ENCODE measurements at places on chromosomes 16 and 17.

GRCh38 chr16:71565812-71566700 lies 10.8 kb downstream of the TAT start:
- no peak for DNase-seq

DNA sequence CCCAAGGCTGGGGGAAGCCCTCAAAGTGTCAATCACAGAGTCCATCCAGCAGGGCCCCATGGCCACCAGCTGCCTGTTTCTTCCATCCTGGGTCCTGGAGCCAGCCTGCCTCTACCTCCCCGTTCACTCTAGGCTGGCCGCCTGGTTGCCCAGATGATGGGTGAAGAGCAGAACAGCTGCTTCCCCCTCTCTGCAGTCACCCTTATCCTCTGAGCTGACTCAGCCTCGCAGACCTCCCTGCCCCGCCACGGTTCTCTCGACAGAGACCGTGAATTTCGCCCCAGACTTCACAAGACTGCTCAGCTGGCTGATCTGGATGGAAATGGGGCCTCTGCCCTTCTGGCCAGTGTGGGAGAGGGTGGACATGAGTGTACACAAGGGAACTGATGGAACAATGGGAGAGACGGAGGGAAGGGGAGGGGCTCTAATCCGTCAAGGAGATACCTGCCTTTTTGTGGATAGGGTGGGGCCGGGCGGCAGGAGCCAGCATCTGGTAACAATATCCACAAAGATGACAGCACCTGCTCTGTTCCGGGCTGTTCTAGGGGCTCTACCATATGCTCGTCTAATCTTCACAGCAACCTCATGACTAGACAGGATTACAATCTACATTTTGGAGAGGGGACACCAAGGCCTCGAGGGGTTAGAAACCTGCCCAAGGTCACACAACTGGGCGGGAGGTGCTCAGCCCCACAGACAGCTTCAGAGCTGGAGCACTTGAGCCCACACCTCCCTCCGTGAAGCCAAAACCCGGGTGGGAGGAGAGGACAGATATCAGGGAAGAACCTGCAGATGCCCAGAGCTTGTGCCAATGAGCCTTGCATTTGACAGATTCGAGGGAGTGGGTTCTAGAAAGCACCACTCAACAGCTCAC lies 136.0 kb downstream of the SDK2 start:
- no peak for DNase-seq

DNA sequence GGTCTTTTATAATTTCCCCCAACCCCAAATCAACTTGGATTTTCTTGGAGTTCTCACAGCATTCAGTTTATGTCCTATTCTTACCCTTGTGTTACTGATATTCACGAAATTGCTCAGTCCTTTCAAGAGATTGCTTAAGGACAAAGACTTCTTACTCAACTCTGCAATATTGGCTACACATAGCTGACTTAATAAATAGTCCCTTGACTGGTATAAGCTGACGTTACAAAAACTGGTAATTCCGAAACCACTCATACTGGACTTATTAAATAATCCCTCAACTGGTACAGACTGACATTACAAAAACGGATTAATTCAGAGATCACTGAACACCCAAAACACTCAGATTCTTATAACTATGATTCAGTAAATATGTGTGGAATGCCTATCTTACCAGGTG lies 860 bp downstream of the TIGD7 start:
- no peak for DNase-seq

DNA sequence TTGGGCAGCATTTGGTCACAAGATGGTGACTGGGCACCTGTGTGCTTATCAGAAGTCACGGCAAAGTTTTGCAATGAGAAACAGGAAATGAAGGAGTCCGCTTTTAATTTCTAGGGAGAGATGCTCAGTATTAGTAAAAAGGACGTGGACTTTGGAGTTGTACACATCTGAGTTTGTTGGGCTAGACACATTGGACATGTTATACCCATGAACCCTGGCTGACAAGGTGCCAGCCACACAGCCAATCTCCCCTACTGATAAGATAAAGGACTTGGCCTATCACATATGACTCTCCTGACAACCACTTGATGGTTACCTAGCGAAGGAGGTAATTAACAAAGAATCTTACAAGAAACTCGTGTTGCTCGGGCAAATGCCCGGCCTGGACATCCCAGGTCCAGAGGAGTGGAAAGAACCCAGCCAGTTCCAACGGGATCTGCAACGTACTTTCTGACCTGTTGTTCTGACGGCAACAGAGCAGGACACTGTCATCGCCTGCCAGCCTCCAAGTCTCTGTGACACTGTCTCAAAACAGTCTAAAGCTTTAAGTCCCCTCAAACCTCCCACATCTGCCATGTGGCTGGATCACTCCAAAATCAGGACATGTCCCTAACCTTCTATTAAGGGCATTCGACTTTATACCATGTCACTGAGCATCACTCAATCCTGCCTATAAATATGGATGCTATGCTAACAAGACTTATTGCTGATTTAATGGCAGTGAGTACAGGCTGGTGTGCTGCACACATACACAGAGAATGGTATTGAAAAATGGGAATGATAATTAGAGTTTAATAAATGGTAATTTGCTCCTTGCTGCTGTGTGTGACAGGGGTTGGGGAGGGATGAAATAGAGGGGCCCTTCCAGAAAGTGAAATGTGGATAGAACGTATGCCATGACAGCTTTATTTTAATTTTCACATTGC lies 47.6 kb upstream of the LYRM9 start:
- no peak for DNase-seq

DNA sequence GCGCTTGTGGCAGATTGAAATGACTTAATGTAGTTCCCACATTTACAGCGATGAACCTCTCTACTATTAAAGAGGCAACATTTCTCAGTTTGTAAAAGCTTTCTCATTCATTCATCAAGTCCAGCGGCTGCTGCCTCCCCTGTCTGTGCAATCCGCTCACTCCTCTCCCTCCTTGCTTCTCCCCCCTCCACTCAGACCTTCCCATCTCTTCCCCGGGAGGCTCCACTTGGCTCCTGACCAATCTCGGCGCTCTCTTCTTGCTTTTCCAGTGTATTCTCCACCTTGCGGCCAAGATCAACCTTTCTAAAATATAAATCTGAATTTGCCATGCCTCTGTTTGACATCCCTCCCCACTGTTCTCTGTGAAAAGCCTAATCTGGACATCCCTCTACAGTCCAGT lies 117.5 kb downstream of the ASIC2 start:
- no peak for DNase-seq

DNA sequence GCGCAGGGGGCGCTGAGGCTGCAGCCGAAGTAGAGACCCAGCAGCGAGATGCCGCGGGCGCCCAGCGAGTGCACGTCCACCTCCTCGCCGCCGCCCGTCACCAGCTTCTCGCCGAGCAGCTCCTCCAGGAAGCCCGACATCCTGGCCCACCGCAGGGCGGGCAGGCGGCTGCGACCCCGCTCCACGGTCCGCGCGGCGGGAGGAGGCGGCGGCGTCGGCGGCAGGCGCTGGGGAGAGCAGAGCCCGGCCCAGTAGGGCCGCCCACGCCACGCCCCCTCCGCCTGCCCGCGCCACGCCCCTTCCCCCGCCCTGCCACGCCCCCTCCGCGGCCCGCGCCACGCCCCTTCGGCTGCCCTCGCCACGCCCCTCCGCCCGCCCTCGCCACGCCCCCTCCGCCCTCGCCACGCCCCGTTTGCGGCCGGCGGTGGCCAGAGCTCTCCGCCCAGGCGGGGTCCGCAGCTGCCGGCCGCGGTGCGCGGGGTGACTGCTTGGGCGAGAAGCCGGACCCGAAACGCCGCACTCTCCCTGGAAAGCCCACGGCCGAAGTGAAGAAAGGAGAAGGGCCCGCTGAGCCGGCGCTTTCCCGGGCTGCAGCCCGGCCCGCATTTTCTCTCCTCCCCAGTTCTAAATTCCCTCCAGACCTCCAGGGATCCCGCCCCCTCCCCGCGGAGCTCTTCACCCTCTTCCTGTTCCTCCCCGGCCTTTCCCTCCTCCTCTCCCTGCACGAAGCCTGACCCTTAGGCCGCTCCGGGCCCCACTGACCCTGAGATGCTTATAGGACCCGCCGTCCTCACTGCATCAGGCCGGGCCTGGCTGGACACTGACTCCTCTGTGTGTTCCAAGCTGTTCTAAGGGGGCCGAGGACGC lies at the start of gene NXN:
TSS of gene NXN (minus strand) at position 238 of the 867 bp plus-strand sequence.
- peak; percentile 85 for DNase-seq

- no peak for DNase-seq
These were observed 5.1 kb upstream of the HLF start for GRCh38 chr17:55259684-55260111.

DNA sequence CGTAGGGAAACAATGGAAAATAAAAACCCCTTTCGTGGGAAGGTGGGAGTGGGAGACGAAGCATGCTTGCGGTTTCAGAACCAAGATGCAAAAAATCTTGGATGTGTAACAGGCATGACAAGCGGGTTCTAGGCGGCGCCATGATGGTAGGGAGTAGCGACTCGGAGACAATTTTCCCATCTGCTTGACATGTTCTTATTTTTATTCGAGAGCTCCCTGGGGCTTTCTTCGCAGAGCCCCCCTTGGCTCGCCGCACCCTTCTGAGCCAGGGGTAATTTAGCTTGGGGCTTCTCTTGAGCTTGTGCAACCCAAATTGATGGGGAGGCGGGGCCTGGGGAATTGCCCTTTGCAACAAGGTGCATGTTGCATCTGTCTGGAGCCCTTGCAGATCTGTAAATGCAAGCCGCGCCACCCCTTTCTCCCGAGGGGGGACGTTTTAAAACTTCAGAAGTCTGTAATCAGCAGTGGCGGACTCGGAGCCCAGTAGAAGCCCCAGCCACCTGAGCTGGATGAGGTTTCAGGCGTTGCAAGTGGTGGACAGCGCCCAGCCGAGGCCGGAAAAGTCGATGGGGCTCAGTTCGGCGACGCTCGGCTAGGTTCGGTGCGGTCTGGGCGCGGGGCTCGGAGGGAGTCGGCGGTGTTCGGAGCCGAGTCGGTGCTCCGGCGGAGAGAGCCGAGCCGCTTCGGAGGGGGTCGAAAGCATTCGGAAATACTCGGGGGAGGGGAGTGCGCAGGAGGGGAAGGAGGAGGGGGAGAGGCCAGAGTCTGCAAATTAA lies 2.9 kb downstream of the GNAO1 start:
- DNase-seq = peak; percentile 57

GRCh38 chr16:78473031-78473699 lies 373.7 kb downstream of the WWOX start:
- DNase-seq = no peak

GRCh38 chr16:86962913-86963312 lies 354.3 kb downstream of the C16orf95 start:
- no peak for DNase-seq

DNA sequence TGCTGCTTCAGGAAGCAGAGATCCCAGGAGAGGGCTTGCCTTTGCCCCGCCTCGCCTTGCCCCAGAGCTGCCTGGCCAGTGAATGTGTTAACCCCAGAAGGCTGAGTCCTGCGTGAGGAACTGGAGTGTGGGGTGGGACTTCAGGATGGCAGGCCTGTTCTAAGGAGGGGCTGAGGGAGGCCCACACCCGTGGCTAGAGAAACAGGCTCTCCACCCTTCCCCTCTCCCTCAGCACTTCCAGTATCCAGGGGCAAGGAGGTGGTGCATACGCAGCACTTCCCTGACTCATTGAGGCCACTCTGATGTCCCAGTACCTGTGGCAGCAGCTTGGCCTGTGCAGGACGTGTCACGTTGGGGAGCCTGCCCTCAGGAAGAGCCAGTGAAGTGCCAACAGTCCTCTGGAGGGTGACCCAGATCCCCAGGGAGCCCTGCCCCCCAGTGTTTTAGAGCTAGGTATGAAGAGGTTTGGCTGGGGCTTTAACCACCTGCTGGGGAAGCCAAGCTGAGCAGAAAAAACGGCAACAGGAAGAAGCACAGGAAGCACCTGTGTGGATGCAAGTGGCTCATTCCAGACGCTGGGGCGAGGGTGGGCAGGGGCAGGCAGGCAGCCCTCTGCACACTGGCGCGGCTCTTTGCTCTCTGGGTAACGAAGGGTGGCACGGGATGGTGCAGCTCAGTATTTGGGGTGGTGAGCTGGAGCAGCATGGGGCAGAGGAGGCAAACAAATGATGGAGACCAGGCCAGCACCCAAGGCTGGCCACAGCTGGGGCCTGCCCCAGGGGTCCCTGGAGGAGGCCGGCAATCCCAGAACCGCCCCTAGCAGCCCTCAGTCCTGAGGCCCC lies 14.7 kb upstream of the CTCF start:
- no peak for DNase-seq

GRCh38 chr17:20706751-20707373 lies 127.3 kb downstream of the CDRT15L2 start:
- DNase-seq = no peak

DNA sequence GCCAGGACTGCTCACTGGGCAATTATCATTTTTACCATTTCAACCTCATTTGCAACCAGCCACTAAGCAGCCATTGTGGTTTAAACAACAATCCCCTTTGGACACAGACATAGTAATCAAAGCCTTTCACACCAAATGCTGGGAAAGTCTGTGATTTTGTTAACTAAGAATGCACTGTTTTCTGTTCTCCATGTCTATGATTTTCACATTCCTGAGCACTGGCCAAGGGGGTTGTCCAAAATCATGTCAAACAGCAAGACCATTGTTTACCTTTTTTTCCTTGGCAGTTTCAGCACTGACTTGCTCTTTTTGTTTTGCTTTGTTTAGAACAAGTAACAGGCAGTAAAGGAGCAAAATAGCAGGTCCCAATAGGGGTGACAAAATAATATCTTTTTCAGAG lies 106.3 kb upstream of the SIAH1 start:
- DNase-seq = no peak

DNA sequence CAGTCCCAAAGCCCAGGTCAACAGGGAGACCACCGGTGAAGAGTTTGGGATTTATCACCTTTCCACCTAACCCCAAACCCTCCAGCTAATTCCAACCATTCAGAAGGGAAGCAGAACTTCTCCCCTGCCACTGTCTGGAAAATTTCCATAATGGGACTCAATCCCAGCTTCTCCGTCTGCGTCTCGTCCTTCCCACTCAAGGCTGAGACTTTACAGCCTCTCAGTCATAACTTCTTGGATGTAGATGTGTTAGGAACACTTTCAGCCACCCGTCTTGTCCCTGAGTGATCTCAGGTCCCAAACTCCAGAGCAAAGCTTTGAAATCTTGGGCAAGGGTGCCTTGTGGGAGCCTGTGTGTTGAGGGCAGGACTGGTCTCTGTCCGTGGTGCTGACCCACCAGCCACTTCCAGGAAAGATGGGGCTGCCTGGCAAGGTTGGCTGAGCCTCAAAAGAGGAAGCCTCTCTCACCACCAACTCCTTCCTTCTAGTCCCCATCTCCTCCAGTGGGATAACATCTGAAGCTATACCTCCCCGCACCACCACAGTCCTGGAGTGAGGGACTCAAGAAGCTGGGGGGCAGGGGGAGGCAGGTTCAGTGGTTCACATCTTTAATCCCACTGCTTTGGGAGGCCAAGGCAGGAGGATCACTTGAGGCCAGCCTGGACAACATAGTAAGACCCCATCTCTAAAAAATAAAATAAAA lies 9.3 kb downstream of the GAS2L2 start:
- no peak for DNase-seq

- no peak for DNase-seq
These were observed 12.8 kb upstream of the TBX21 start for GRCh38 chr17:47720196-47720595.

GRCh38 chr17:49776551-49777300 lies 11.8 kb upstream of the KAT7 start:
- DNase-seq = no peak

DNA sequence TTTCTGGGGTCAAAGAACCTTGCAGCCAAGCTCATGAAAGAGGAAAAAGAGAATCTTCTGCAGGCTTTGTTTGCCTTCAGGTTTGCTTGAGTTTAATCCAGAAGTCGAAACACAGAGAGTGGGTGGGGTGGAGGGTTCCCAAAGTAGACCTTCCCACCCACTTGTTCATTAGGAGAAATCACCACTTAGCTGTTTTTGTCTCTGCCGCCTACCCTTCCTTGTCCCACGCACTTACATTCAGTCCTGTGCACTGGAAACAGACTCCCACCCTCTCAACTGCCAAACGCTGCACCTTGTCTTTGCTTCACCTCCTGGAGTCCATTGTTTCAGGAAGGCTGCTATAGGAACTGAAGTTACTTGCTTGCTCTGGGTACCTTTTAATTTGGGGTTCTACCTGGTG lies 38.6 kb upstream of the RBFOX1 start:
- no peak for DNase-seq

All from stimulated activated CD4-positive, alpha-beta T cell treated with anti-CD3 and anti-CD28 coated beads, TNF-alpha, amount 100 ng/mL, for 48 hours (primary cell).